ENCODE measurements at places on chromosomes 1 and 21.

GRCh38 chr1:228837817-228838716 lies 102.8 kb downstream of the RHOU start:
- DNase-seq: no peak

DNA sequence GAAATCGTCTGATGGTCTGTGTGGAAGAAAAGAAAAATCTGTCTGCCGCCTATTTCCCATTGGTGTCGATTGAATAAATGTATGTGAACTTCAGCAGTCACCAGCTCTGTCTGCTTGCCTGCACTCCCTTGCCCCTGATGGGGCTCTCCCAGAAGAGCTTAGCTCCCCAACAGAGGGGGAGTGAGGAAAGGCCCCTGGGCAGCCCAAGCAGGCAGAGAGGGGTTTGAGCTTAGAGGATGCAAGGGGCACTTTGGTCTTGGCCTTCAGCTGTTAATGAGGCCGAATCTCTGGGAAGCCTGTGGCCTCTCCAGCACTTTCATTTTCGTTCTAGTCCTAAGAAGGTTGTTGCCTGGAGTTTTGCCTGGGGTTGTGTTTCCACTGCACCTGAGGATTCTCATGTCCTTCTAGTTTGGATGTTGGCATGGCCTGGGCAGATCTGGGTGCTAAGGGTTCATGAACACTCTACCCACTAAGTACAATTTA lies 2.8 kb downstream of the FOXD2 start:
- no peak for DNase-seq

GRCh38 chr21:41152147-41152546 lies 15.8 kb upstream of the BACE2 start:
- no peak for DNase-seq

- no peak for DNase-seq
Measured at GRCh38 chr1:171468120-171468750, 17.1 kb upstream of the PRRC2C start.

GRCh38 chr1:242147096-242147976 lies 148.4 kb upstream of the MAP1LC3C start:
- DNase-seq: no peak

DNA sequence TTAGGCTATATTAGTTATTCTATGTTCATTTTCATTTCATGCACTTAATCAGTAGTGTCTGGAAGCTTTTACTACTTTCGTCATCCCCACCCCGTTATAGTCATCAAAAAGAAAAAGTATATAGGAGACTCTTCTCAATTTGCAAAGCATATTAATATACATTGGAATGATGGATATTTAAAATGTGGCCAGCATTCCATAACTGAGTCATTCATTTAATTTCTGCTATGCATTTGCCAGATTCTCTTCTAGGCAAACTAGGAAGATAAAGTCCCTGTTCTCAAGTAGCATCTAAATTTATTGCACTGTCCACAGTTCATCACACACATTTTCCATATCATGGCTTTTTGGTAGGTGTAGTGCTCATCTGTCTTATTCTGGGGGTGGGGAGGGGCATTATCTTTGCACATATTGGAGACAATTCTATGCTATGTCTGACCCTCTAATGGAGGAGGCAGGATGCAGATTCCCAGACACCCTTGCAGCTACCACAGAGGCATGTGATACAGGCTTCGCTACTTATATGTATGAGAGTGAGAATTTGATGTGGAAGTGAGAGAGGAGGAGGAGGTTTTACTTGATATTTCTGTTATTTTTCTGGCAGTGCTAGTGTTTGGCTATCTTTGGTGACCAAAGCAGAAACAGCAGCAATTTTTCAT lies 125.8 kb downstream of the CTH start:
- no peak for DNase-seq

GRCh38 chr1:50156241-50157010 lies 47.7 kb downstream of the ELAVL4 start:
- no peak for DNase-seq

DNA sequence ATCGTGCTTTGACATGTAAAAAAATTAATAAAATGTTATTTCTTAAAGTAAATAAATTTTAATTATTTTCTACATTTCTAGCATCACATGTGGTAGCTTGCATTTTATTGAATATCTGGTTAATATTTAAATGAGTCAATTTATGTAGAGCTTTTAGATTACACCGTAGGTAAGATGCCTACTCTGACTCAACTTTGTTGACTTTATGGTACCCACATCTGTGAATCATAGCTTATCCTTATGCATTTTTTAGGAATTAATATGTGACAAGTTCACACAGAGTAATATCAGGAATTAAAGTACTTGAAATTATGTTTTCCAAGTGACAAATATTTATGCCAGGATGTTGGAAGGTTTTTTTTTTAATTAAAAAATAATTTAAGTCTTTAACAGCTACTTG lies 120.7 kb downstream of the LEPR start:
- DNase-seq: no peak

GRCh38 chr1:61448914-61449313 lies 276.0 kb downstream of the TM2D1 start:
- DNase-seq: no peak

DNA sequence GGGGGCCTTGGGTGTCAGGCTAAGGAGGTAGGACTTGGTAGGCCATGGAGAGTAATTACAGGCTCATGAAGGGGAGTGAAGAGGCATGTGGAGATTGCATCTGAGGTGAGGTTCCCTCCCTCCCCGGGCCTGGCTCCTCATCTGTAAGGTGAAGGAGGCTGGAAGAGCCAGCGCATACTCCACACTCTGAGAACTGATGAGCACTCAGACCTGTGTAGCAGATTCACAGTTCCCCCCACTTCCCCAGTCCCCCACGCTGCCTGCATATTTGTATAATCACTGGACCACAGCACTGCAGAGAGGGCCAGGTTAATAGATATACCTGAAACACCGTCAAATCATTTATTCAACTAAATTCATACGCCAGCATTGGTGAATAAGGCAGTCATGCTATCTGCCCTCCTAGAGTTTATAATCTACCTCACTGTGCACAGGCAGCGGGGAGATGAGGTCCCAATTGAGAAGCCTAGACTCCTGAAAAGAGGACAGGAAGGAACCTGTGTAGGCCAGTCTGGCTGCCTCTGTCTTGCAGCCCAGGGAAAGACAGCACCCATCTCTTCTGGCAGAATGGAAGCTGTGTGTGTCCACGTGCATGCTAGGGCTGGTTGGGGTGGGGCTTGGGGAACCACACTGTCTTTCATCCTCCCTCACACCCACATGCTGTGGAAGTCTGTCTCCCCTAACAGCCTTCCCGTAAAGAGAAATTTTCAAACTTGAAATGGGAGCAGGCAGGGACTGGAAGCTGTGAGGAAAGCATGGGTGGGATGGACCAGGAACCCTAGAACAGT lies 110.6 kb upstream of the ATP1A1 start:
- DNase-seq: no peak

- no peak for DNase-seq
Measured at GRCh38 chr1:85862456-85862855, 154.2 kb upstream of the ZNHIT6 start.

DNA sequence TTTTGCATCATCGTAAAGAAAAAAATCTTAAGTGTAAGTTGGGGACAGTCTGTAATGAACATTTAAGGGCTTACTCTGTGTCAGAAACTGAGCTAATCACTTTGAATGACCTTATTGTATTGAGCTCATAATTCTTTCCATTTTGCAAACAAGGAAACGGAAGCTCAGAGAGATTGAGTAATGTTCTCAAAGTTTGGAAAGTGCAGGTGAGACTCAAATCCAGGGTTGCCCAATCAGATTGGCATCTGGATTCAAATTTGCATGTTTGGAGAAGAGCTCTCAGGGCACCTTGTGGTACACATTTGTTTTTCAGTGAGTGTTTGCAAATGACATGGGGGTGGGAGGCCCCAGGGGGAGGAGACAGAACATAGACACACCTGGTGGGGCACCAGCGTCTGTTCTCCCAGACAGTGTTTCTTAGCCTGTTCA lies 8.0 kb downstream of the ALPL start:
- no peak for DNase-seq

GRCh38 chr1:224380003-224380402 lies 23.3 kb downstream of the CNIH4 start:
- no peak for DNase-seq

DNA sequence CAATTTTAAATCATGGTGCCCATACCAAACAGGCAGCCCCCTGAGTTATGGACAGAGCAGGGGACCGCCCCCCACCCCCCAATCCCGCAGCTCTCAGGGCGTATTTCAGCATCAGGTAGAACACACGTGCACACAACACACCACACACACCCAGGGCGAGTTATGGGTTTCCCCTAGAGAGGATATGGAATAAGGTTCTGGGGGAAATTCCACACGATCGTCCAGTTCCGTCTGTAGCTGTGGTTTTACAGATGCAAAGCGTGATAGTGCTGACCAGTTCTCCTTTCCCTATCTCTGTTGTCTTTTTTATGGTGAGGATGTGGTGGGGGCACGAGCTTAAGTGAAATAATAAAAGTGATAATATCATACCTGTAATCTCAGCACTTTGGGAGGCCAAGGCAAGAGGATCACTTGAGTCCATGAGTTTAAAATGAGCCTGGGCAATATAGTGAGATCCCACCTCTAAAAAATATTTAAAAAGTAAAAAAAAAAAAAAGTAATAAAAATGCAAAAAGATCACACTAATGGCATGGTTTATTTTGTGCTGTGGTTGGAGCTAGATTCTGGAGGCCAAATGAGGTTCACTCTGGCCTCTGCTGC lies 25.1 kb downstream of the C2CD2 start:
- no peak for DNase-seq

GRCh38 chr1:19273106-19273843 lies 15.3 kb downstream of the AKR7A3 start:
- no peak for DNase-seq

GRCh38 chr1:164693564-164694359 lies 134.8 kb downstream of the PBX1 start:
- no peak for DNase-seq

- DNase-seq: no peak
Measured at GRCh38 chr1:157941939-157942338, 51.5 kb upstream of the KIRREL1 start.

DNA sequence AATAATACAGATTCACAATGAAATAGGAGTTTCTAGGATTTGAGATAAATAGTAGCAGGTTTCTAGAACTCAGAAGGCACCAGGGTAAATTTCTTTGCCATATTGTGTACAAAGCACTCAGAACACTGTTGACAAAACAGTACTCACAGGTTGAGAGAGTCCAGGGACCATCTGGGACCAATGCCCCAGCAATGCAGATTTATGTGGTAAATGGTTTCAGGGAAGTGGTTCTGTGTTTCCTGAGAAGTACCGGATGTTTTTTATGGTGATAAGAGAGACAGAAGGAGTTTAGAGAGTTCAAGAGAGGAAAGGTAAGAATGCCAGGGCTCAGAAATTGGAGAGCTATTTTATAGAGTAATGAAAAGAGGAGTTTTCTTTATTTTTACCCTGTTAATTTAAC lies 29.6 kb upstream of the DIPK1A start:
- no peak for DNase-seq

GRCh38 chr1:177659281-177659680 lies 310.6 kb downstream of the SEC16B start:
- DNase-seq: no peak

GRCh38 chr1:95903060-95903459 lies 669.0 kb downstream of the RWDD3 start:
- DNase-seq: no peak

GRCh38 chr1:9699361-9699760 lies 47.8 kb downstream of the PIK3CD start:
- DNase-seq: no peak

- no peak for DNase-seq
Measured at GRCh38 chr21:32087447-32087846, 191.4 kb downstream of the MIS18A start.

DNA sequence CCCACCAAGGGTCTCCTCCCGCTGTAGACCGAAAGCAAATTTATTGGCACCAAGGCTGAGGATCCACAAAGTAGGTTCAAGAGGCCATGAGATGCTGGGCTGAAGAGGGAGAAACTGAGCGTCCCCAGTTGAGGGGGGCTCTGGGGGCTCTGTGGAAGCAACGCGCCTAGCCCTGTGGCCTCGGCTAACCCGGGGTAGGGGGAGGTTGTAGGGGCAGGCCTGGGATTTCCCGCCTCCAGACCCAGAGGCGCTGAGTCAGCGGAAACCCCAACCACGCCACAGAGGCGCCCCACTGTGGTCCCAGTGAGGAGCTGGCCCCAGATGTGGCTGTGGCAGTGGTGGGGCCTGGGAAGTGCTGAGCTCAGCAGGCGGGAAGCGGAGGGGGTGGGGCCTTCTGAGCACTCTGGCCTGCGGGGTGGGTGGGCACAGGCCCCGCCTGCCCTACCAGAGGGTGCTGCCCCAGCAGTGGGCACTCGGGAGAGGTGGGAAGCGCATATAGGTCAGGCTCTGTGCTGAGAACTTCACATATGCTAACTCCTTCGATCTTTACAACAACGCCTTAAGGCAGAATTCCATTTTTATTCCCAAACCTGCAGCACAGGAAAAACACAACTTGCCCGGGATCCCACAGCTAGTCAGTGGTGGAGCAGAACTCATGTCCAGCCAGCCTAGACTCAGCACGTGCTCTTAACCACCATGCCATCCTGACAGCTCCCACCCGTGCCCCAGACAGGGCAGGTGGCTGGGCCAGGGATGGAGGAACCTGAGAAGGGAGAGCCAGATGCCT lies 1.5 kb upstream of the COL16A1 start:
- no peak for DNase-seq

- DNase-seq: no peak
Measured at GRCh38 chr1:42311138-42311537, 23.9 kb downstream of the FOXJ3 start.

DNA sequence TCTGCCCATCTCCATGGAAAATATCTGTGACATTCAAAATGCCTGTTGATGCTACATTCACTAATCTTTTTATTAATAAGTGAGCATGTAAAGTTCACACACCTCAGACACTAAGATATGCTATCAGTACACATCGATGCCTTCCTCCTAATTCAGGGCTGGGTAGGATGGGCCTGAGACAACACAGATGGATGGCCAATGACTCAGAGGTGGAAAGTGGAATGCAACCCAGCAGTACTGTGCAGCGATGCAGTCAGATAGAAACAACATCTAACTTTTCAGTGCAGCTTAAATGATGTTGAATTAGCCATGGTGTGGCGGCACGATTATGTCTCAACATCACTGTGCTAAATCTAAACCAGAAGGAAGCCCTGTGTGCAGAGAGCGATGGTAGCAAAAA lies 161.6 kb upstream of the KCNJ15 start:
- no peak for DNase-seq

- DNase-seq: no peak
Measured at GRCh38 chr1:207647671-207648333, 2.9 kb downstream of the CR1L start.

GRCh38 chr1:160078512-160079195 lies 2.7 kb upstream of the KCNJ9 start:
- no peak for DNase-seq

DNA sequence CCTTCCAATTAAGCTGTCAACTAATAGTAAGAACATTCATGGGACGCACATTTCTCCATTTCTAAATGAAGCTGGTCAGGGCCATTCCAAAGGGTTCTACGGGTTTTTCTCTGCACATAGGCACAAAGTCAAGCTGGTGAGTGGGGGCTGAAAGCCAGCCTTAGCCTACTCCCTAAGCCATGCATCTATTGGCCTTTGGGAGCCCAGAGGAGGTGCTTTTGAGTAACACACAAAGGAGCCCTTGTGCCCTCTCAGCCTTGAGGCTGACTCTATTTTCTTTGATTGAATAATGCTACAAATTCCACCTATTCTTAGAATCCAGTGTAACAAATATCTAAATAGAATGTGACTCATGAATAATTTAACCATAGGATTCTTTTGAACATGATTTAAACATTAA lies 73.6 kb downstream of the RGS13 start:
- DNase-seq: no peak

Data from NCI-H2107 (cell line).